CD4-positive, alpha-beta T cell treated with Interleukin-17A for 4 hours (primary cell): ENCODE measurements at places on chromosomes 11 and 22.

DNA sequence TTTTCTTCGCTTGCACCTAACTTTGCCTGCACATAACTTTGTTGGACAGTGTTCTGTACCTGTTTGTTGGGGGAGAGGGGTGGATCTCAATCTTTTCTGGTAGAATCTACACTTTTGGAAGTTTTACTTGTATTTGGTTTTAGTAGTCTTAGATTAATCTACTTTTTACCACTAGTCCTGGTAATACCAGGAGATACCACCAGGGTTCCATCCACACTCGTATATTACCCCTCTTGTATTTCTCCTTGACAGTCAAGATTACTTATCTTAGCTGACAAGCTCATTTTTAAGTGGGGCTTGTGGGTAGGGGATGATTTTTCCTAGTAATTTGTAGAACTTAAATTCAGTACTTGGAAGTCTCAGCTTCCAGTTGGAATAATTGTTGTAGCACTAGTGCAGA lies 37.3 kb upstream of the TECTA start:
- DNase-seq, result no peak

DNA sequence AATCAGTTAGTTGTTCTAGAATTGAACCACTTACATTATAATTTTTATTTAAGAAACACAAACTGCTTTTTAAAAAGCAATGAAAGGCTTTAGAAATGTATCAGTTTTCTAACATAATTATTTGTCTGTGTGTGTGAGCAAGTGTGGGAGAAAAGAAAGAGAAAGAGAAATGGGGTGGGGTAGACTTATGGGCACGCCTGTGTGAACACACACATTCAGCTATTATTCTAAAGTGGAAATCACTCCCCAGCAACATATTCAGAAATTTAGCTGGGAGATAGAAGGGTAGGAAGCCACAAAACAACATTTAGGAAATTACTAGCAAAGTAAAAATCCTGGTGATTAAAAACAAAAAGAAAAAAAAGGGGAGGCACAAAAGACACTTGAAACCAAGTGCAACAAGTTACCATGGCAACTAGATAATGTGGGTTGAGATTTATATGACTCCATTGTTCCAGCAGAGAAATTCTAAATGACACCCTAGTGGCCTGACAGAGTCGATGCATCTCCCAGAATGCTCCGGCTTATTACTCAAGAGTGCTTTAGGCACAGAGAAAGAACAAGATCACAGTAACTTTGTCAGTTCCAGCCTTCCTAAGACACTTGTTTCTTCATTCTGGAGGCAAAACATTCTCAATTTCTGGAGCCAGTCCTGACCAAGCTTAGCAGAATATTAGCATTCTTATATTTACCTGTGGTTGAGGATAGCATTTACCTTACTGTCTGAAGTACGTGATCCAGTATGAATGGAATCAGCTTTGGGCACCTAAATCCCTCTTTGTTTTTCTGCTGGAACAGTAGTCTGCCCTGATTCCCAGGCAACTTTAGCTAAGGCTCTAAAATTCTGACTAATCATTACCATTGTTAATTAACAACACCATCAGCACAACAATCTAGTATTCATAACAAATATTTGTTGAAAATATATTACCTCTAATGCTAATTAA lies 444.4 kb downstream of the DLG2 start:
- DNase-seq, result no peak

GRCh38 chr11:108170184-108170583 lies 48.8 kb downstream of the ACAT1 start:
- DNase-seq, result no peak

DNA sequence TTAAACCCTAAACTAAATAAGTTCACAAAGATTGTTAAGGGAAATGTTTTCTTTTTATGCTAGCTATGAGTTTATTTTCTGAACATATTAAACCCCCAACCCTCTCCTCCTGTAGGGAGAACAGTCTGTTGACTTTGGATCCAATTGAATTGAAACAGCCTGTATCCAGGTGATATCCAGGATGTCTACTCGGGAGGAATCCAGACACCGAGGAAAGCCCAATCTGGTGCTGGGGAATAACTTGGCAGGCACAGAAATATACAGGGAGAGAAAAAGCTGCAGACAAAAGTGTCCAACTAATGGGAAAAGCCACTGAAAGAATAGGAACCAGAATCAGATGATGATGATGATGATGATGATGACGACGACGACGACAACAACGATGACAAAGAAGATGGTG lies 93.9 kb upstream of the API5 start:
- no peak for DNase-seq

DNA sequence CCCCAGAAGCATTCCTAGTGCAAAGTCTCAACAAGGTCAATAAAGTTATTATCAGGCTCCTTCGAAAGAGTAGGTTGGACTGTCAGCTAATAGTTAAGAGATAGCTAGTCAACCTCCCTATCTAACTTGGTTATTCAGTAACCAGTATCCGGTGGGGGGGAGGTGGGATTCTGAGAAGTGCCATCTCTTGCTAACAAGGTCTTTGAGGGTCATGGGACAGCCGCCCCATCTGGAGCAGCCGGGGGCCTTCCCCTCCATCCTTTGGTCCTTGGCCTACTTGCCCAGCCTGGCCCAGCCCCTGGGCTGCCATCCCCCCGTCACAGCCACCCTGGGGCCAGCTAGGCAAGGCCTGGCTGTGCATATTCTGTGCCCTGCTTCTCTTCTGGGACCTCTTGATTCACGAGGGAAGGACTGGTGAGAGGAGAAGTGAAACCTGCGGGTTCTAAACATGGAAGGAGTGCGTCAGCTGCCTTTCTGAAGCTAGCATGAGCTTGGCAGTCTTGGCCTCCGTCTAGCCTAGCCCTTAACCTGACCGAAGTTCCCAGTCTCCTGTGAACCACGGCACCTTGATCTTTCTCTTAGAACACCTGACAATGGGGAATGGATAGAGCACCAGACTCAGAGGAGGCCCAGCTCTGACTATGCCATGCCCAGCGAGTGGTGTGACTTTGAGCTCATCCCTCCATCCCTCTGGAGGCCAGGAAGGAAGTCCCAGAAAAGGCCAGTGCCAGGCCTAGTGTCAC lies 9.3 kb downstream of the SLC37A2 start:
- DNase-seq, result no peak

GRCh38 chr11:41786087-41786486 lies 326.6 kb upstream of the LRRC4C start:
- DNase-seq, result no peak

DNA sequence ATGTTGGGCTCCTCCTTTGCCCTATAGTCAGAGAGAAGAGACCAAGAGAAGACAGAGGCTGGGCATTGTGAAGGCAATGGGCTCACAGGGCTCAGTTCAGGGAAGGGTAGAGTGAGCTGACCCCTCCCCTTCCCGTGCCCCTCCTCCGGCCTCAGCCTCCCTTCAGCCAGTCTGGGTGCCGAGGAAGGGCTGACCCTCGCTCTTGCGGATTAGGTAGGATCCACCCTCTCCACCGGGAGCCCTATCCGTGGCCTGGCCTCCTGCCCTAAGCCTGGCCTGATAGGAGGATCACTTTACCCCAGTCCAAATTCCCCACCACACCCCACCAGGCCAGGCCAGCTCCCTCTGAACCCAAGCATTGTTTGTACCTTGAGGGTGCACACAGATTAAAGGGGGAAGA lies 1.8 kb upstream of the PPP1R14B start:
- DNase-seq, result no peak

GRCh38 chr11:68897441-68897840 lies 6.2 kb downstream of the MRPL21 start:
- DNase-seq, result no peak

DNA sequence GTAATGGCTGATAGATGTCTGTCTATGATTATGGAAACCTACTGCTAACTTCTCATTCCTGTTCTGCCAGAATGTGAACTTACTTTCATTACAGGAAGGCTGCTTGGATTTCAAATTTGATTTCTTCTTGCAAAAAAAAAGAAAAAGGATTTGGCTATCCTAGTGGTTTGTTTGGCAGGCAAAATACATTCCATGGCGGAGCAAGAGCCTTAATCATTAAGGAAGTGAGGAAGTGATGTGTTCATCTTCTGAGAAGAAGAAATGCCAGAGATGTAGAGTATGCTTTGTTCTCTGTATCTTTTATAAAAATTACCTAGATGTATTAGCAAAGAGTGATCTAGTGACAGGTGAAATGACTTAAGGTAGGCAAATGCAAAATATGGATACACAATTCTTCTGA lies 356.3 kb downstream of the SOX6 start:
- DNase-seq, result no peak

- no peak for DNase-seq
These were observed 22.2 kb downstream of the DKK3 start for GRCh38 chr11:11985954-11986949.

DNA sequence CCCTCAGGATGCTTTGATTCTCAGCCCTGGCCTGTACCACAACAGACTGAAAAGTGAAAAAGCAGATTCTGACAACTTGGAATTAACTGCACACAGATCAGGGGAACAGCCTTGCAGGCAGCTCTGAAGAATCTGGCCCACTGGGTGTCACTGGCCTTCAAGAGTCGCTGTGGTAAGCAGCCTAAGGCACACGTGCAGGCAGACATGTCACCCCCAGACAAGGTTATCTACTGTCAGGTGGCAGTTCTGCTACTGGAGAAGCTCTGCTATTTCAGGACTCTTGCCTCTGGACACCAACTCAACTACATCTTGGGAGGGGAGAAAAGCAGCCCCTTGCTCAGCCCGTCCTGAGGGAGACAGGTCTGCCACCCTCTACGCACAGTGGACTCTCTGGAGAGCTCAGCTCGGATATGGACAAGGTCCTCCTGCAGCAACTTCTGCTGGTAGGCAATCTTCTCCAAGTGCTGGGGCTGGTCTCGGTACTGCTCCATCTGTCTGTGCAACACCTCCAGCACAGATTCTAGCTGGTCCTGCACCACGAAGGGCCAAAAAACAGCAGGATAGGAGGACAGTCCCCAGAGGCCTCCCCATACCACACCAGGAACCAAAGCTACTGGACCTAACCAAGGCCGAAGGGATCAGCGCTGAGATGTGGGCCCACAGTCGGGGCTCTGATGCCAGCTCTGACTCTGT lies 63.0 kb downstream of the C11orf58 start:
- DNase-seq, result no peak

GRCh38 chr11:10566257-10566957 lies 2.1 kb downstream of the LYVE1 start:
- DNase-seq, result no peak

GRCh38 chr22:34797826-34798225 lies 268.1 kb upstream of the ISX start:
- DNase-seq, result no peak
